ENCODE measurements at places on chromosomes 5 and 9.

GRCh38 chr5:113683211-113683610, 169.7 kb downstream of the YTHDC2 start:
- no peak for DNase-seq

DNA sequence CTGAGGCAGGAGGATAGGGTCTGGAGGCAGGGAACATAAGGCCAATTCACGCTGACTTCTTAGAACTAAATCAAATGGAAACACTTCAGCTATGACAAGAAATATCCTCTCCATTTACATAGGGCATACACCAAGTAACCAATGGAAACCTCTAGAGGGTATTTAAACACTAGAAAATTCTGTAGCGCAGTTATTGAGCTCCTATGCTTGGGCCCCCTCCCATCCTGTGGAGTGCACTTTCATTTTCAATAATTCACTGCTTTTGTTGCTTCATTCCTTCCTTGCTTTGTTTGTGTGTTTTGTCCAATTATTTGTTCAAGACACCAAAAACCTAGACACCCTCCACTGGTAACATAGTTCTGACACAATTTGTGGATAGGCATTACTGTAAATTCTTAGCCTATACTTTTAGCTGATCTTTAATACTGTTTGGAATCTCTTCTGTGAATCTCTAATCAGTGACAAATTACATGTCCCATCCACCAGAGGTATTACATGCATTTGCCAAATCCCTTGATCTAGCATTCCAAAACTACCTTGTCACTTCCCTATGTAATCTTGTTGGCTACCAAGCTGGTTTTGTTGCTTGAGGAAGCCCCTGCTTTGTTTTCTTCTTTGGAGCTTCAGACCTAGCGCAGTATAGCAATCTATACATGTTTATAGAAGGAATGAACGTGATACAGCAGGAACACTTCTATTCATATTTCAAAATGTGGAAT, 61.6 kb downstream of the ST8SIA4 start:
- no peak for DNase-seq

- peak; percentile 72 for DNase-seq
These were observed 10.7 kb downstream of the GSN start for GRCh38 chr9:121278477-121279261.

- DNase-seq, result peak; percentile 67
These were observed 101.0 kb downstream of the TMEM232 start for GRCh38 chr5:110625376-110625999.

DNA sequence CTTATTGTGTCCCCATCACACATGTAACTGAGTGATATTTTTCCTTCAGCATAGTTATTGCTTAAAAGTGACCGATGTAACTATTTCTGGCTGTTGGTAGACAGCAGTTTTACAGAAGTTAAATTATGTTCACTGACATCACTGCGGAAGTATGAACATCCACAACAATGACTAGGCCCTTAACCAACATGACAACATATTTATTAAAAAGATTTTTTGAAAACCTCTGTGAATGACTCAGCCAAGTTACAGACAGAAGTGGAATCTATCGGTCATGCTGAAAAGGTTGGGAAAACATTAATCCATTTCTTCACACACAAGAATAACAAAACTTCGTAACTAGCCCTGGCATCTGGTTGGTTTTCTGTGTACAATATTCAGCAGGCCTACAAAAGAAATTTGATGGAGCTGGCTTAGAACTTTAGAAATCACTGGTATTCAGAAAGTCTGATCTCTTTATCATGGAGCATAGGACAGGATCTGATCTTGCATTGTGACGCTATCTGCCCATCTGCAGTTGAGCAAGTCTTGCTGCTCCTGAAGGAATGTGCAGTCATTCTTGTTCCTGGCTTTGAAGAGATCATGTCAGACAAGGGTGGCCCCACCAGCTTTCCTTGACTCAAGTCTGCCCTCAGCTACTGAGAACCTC, 6.5 kb downstream of the GLIS3 start:
- no peak for DNase-seq

GRCh38 chr5:81393783-81394718, at the start of gene ACOT12:
Gene ACOT12, minus strand, starts transcription at chr5:81394134. Its CDS starts 20 bp downstream, at chr5:81394114.
- peak; percentile 79 for DNase-seq

- DNase-seq, result no peak
These were observed 80.4 kb downstream of the ALDH7A1 start for GRCh38 chr5:126514558-126515141.

GRCh38 chr9:110802416-110803035, 133.9 kb downstream of the MUSK start:
- no peak for DNase-seq

GRCh38 chr5:16484081-16484480, 18.5 kb upstream of the ZNF622 start:
- no peak for DNase-seq

GRCh38 chr9:135376511-135377265, 102.9 kb upstream of the PPP1R26 start:
- DNase-seq, result no peak

DNA sequence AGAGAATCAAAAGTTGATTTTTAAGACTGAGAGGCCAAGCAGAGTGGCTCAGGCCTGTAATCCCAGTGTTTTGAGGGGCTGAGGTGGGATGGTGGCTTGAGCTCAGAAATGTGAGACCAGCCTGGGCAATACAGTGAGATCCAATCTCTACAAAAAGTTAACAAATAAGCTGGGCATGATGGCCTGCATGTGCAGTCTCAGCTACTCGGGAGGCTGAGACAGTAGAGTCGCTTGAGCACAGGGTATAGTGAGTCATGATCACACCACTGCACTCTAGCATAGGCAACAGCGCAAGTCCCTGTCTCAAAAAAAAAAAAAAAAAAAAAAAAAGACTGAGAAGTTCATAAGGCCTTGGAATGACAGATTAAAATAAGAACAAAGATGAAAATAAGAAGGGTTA, 177.2 kb downstream of the TMEM232 start:
- DNase-seq, result no peak

DNA sequence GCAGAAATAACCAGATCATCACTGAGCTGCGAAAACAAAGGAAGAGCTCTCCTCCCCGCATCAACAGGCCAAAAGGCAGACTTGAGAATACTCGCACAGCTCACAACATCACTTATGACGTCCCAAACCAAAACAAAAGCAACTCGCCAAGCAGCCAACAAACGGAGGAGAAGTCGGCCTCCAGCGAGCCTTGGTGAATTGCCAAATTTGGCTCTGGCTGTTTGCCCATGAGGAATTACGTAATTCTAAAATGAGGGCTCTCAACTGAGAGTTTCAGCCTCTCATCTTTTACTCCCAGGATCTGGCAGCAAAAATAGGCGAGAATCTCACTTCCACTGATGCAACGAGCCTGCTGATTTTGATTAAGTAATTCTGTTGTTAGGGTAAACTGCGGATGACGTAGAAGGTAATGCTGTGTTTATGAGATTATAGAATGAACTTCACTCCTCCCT, 51.7 kb upstream of the SEMA6A start:
- DNase-seq, result no peak

DNA sequence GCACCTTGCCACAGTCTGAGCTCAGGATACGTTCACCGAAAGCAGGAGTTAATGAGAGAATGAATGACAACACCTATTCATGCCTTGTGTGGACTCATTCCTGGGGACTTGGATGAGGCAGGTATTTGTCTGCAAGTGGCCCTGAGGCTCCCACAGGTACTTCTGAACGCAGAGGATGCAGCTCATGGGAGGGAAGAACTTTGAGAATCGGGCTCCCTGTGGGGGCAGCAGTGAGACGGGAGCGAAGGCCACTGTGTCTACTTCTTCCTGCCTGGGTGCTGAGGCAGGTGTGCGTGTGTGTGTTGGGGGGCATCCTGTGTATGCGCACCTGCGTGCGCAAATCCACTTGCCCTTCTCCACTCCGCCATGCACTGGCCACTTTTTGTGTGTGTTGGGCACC, 42.2 kb downstream of the PTPN3 start:
- peak; percentile 70 for DNase-seq

GRCh38 chr5:2110137-2110933, 227.6 kb upstream of the IRX4 start:
- no peak for DNase-seq

GRCh38 chr5:153792305-153792704, 246.4 kb downstream of the FAM114A2 start:
- no peak for DNase-seq

DNA sequence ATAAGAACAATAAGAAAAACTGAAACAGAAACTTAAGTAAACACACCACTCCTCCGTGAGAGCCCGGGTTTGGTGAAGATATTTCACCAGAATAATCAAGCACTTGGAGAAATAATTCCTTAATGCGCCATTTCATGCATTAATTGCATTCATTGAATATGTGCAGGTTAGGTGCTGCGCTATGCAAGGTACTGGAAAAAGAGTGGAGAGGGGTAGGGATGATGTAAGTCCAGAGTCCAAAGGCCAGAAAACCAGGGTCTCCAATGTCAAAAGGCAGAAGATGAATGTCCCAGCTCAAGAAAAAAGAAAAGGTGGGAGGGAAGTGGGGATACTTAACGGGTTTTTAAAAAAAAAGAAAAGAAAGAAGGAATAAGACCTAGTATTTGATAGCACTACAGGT, 669 bp upstream of the ZFP37 start:
- no peak for DNase-seq

DNA sequence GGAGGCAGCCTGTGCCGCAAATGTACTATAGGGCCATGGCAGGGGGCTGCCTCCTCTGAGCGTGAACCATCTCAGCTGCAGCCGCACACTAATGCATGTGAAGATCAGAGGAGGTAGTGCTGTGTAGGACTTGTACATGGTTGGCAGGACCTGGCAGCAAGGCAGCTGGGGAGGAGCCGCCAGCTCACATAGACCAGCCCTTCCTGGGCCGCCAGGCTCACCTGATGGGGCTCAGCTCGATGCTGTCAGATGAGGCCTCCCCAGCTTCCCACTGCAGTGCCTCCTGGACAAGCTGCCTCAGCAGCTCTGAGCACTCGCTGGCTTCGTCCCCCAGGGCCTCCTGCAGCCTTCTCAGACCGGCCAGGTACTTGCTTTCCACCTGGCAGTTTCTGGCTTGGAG, 18.0 kb upstream of the CORO2A start:
- no peak for DNase-seq

GRCh38 chr9:101902051-101902450, 163.6 kb upstream of the GRIN3A start:
- no peak for DNase-seq

GRCh38 chr5:36217988-36218387, 23.7 kb downstream of the NADK2 start:
- no peak for DNase-seq

DNA sequence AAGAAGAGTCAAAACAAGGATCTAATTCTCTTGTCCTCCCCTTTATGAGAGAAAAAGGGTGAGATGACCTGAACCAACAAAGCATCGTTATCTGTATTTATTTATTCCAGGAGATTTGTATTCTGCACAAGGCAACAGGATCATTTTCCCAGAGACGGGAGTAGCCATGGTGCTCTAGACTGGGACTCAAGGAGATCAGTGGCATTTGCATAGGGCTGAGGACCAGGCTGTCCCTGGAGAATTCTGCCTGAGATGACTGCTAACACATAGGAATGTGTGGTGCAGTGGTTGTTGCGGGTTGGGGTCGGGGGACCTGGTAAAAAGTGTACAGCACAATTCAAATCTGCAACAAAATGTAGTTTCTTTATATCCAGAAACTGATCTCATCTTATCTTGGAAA, 22.3 kb upstream of the ZNF474 start:
- no peak for DNase-seq

DNA sequence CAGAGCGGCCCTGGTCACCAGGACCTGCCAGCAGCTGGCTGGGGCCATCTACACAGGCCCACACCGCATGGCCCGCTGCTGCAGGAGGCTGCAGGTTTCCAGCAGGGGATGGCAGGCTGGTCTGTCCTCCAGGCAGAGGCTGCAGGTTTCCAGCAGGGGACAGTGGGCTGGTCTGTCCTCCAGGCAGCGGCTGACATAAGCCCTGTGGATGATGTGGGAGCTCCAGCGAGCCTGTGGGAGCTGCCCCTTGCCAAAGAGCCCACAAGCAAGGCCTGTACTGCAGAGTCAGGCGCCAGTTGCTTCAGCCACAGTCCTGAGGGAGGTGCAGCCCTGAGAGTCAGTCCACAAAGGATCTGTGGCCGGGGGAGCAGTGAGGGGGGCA, 18.5 kb downstream of the TPPP start:
- DNase-seq, result no peak

- DNase-seq, result no peak
These were observed 194.8 kb upstream of the TRPC7 start for GRCh38 chr5:136560126-136560525.

DNA sequence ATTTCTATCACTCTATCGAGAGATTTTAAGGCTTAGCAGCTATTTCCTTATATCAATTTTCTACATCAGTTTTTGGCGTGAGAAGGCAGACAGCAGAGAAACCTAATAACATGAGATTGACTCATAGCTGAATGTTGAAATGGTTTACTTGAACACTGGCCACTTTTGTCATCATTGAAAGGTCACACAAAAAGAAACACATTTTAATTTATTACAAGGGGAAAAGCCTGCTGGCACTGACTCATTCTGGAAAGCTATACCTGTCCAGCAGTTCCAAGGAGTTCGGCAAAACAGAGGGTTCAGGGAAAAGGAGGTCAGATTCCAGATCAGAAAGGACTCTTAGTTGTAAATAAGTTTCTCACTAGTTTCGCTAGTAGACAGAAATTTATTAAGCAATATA, 566.4 kb downstream of the DNAH5 start:
- no peak for DNase-seq

DNA sequence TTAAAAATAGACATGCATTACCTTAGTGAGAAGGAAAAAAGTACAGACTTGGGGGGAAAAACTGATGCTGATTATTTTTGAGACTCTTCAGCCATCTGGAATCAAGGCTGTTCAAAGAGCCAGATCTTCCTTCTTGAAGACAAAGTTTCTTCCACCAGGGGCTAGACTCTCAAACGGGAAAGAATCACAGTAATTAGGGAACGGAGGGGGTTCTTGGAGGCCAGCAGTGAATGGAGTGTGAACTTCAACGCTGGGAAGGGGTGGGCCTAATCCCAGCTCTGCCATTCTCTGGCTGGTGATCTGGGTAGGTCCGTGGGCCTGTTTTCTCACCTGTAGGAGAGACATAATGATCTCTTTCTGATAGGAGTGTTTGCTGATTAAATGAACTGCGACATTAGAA, 21.1 kb upstream of the LHX2 start:
- peak; percentile 15 for DNase-seq

GRCh38 chr5:133347039-133347438, 265.3 kb downstream of the FSTL4 start:
- peak; percentile 43 for DNase-seq

GRCh38 chr9:20684875-20685696, 1.0 kb downstream of the FOCAD start:
- DNase-seq, result no peak

All from GM23338 (cell line).